ENCODE measurements at places on chromosomes 2 and 18. TPM values are rescaled to one million over a fixed set of nuclear protein-coding genes. Genes with fewer than 3 reads are reported as not detected.

- peaks cover 5% of the 10 kb centered on the region for H3K27me3 ChIP-seq
- no peak overlapping the region for H3K27ac ChIP-seq
- H3K36me3 ChIP-seq, result no peaks in the 10 kb centered on the region
- H3K4me3 ChIP-seq, result no peak overlapping the region
- no peak for DNase-seq
- no peaks in the 10 kb centered on the region for H3K4me1 ChIP-seq
Observed at GRCh38 chr2:227862741-227863588, 8.5 kb upstream of the DAW1 start.

DNA sequence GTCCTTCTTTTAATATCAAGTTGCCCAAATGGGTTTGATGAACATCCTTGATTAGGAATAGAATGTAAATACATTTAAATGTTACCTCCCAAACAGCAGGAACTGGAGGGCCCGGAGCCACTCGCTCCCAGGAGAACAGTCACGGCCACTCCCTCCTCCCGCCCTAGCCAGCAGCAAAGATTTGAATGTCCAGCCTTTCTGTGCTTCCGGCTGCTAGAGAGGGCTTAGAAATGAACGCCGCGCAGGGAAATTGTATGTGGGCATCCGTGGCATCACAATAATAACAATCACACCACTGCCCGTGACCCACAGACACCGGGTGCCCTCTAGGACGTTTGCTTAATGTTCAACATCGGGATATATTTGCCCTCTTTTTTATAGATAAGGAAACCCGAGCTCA is 164.9 kb upstream of the SALL3 start:
- H3K36me3 ChIP-seq, result no peaks in the 10 kb centered on the region
- H3K4me1 ChIP-seq, result no peaks in the 10 kb centered on the region
- no peak for DNase-seq
- no peak overlapping the region for H3K4me3 ChIP-seq
- peaks cover 12% of the 10 kb centered on the region for H3K27me3 ChIP-seq

SLC11A1 gene
- 0.23 TPM for total RNA-seq

- H3K4me3 ChIP-seq, result peak overlapping the region; percentile 74
- H3K27me3 ChIP-seq, result no peaks in the 10 kb centered on the region
- H3K36me3 ChIP-seq, result no peaks in the 10 kb centered on the region
- peak; percentile 33 for DNase-seq
- peak overlapping the region; percentile 50 for H3K27ac ChIP-seq
Observed at GRCh38 chr2:217790195-217790594, 212.6 kb downstream of the TNS1 start.

GRCh38 chr2:238239543-238239862 is 335 bp downstream of the HES6 start:
- H3K4me3 ChIP-seq, result no peak overlapping the region
- DNase-seq, result peak; percentile 27
- H3K27ac ChIP-seq, result no peak overlapping the region
- peaks cover 4% of the 10 kb centered on the region for H3K36me3 ChIP-seq

DNA sequence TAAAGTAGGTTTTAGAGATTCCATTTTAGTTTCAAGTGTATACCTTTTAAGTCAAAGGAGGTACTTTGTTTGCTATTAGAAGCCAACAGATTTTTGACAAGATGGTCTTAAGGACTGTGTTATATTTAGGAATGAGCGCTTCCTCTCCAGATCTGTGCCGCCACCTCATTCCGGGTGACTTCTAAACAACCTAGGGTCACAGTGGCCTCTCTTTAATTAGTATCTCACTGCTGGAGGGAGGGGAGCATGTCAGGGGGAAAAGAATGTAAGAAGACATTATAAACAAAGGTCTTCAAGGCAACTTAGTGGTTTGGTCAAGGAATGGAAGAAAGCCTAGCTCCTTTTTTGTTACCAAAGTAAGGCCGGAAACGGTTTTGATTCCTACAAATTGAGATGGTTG is 67.0 kb downstream of the RBMS1 start:
- H3K36me3 ChIP-seq, result peaks cover 18% of the 10 kb centered on the region
- peaks cover 65% of the 10 kb centered on the region for H3K4me1 ChIP-seq
- peak overlapping the region; percentile 55 for H3K27ac ChIP-seq

SLC30A3 gene
- total RNA-seq, result 0.43 TPM

ABHD1 gene
- total RNA-seq, result 0.36 TPM

- H3K27ac ChIP-seq, result no peak overlapping the region
- DNase-seq, result no peak
- peaks cover 3% of the 10 kb centered on the region for H3K4me1 ChIP-seq
- no peaks in the 10 kb centered on the region for H3K27me3 ChIP-seq
Observed at GRCh38 chr2:121520641-121520994, 10.1 kb upstream of the RNU4ATAC start.

DNA sequence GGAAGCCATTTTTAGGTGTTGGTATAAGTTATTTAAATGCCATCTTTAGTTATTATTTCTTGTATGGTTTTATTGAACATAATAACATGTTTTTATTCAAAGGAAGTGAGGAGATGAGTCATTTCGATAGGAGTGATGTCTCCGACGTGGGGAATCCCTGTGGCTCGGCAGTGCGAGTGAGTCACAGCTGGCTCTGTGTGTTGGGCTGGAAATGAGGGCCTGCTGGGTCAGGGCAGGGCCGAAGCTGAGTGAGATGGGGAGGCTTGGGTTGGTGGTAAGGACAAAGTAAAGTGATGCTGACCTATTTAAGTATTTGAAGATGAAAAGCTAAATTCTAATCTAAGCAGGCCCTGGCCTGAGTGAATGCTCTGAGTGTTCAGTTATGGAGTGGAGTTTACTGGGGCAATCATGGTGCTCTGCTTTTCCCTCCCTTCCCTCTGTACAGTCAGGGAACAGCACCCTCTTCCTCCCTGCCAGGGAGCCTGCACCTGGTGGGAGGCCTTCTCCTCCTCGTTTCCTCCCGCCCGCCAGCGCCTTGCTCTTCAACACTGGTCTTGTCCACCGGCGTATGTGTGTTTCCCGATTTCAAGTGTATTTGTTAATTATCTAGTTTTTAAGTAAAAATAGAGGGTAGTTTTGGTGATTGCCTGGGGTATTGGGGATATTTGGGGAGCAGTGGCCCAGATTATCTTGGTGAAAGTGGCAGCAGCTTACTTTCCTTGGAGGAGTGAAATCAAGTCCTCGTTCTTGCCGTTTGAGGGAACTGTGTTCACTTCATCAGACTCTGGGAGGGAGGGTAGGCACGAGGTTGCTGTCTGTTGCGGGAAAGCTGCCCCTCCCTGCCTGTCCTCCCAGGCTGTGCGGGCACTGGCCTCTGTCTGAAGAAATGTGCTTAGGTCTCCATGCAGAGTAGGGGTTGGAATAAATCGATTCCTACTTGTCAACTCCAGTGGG is 157.0 kb downstream of the LDLRAD4 start:
- peaks cover 88% of the 10 kb centered on the region for H3K4me1 ChIP-seq
- H3K27me3 ChIP-seq, result no peaks in the 10 kb centered on the region
- peak overlapping the region; percentile 56 for H3K4me3 ChIP-seq

DNA sequence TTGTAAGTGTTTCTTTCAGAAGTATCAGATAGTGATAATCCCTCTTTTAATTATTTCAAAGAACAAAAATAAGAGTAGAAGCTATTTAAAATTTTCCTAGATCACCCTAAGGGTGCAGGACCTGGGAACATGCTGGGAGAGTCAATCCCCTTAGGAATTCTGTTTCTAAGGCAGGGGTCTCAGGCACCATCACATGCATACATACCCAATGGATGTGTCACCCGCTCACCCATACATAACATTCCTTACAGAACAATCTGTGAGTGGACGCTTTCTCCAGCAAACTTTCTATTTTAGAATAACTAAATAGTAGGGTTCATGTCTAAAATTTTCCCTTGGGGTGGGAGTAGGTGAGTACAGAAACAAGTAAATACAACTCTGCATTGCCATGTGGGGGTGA is 8.4 kb downstream of the DSEL start:
- H3K36me3 ChIP-seq, result no peaks in the 10 kb centered on the region
- no peak for DNase-seq
- H3K27me3 ChIP-seq, result peaks cover 1% of the 10 kb centered on the region
- H3K27ac ChIP-seq, result no peak overlapping the region
- H3K4me1 ChIP-seq, result no peaks in the 10 kb centered on the region

DNA sequence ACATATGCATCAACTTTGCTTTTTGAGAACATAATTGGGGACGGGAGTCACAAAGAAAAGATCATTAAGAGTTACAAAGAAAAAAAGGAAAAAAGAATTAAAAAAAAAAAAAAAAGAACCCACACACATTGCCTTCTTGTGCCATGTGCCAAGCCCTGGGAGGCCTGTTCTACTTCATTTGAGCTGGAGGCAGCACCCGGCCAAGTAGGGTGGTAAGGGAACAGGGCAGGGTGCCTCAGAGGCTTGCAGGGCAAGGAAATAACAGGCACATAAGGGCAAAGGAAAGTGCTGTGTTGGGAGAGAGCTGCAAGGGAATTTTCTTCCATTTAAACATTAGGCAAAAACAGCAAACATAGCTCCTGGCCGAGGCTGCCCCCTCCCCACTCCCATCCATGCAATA is 418.0 kb downstream of the TMEM182 start:
- DNase-seq, result no peak
- no peaks in the 10 kb centered on the region for H3K36me3 ChIP-seq
- H3K27me3 ChIP-seq, result no peaks in the 10 kb centered on the region
- no peak overlapping the region for H3K4me3 ChIP-seq

DNA sequence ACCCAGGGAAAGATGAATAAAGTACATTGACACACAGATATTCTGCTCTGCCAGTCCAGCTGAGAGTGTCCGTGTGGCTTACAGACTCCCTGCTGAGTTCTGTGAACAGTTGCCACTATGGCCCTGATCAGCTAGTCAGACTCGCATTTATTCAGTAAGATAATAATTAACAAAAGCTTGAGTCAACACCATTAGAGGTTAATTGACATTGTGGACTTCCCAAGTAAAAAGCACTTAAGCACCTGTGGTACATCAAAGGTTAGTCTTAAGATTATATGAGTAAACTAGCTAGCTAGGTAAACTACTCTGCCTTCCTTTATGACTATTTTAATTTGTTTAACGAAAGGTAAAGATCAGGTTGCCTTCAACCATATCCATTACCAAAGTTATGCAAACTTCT is 33.7 kb downstream of the ANKRD30B start:
- H3K36me3 ChIP-seq, result no peaks in the 10 kb centered on the region
- H3K27me3 ChIP-seq, result peaks cover 1% of the 10 kb centered on the region
- H3K4me3 ChIP-seq, result no peak overlapping the region
- no peak for DNase-seq
- H3K4me1 ChIP-seq, result no peaks in the 10 kb centered on the region
- no peak overlapping the region for H3K27ac ChIP-seq

RAPGEF4 gene
- total RNA-seq, result 1.3 TPM

DNA sequence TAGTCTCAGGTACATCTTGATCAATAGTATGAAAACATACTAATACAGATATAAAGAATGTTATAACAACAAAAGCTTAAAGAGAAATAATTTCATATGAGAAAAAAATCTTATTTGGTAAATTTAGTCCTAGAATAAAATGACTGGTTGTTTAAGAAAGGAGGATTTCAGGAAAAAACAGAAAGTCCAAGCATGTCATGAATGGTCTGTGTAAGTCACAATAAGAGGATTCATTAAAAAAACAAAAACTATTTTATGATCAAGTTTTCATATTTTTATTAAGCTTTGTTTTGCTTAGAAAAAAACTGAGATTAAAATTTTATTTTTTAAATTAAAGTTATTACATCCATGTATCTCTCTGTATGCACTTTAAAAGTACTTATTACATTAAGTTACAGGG is 353.9 kb upstream of the SPHKAP start:
- no peaks in the 10 kb centered on the region for H3K4me1 ChIP-seq
- no peaks in the 10 kb centered on the region for H3K36me3 ChIP-seq
- no peaks in the 10 kb centered on the region for H3K27me3 ChIP-seq
- DNase-seq, result no peak

Measured in activated CD8-positive, alpha-beta T cell treated with anti-CD3 and anti-CD28 coated beads for 36 hours (primary cell).